Trophoblast cell (in vitro differentiated cells and primary cell): ENCODE measurements at places on chromosomes 12 and 14.
A peak's percentile ranks its signal among the peaks of the same experiment; 100 is the strongest.

GRCh38 chr14:75306927-75307699 lies 28.5 kb downstream of the FOS start:
- no peaks in the 10 kb centered on the region for H3K27me3 ChIP-seq
- no peak overlapping the region for H3K4me3 ChIP-seq
- DNase-seq, result peak; percentile 58
- peaks cover 8% of the 10 kb centered on the region for H3K4me1 ChIP-seq
- H3K27ac ChIP-seq, result no peak overlapping the region

DNA sequence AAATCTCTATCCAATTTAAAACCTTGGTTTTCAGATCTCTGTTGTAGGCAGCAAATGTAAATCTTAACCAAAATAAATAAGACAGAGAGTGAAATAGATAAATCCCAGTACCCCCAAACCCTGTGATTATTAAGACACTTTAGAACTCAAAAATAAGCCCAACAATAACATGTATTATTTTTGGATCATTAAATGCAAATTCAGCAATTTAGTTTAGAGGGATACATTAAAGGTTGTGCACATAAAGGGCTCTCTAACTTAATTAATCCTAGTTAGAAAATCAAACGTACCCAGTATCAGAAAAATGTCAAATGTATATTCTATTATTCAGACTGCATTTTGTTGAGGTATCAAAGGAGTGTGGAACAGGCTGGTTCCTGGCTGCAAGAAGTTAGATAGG lies 416.8 kb downstream of the SLC16A7 start:
- H3K27me3 ChIP-seq, result no peaks in the 10 kb centered on the region
- no peak overlapping the region for H3K4me3 ChIP-seq
- no peak overlapping the region for H3K27ac ChIP-seq
- no peaks in the 10 kb centered on the region for H3K36me3 ChIP-seq

- no peak overlapping the region for H3K4me3 ChIP-seq
- peaks cover 5% of the 10 kb centered on the region for H3K4me1 ChIP-seq
- no peak for DNase-seq
- H3K36me3 ChIP-seq, result peaks cover 9% of the 10 kb centered on the region
Observed at GRCh38 chr12:132505105-132505851, 15.3 kb downstream of the FBRSL1 start.

- H3K27ac ChIP-seq, result no peak overlapping the region
- H3K4me3 ChIP-seq, result no peak overlapping the region
- H3K4me1 ChIP-seq, result peaks cover 36% of the 10 kb centered on the region
- H3K27me3 ChIP-seq, result no peaks in the 10 kb centered on the region
Observed at GRCh38 chr14:68658029-68658509, 134.8 kb downstream of the ZFP36L1 start.

- H3K4me3 ChIP-seq, result no peak overlapping the region
- DNase-seq, result peak; percentile 25
- no peaks in the 10 kb centered on the region for H3K36me3 ChIP-seq
- no peaks in the 10 kb centered on the region for H3K27me3 ChIP-seq
Observed at GRCh38 chr12:67710582-67710981, 62.0 kb downstream of the DYRK2 start.

DNA sequence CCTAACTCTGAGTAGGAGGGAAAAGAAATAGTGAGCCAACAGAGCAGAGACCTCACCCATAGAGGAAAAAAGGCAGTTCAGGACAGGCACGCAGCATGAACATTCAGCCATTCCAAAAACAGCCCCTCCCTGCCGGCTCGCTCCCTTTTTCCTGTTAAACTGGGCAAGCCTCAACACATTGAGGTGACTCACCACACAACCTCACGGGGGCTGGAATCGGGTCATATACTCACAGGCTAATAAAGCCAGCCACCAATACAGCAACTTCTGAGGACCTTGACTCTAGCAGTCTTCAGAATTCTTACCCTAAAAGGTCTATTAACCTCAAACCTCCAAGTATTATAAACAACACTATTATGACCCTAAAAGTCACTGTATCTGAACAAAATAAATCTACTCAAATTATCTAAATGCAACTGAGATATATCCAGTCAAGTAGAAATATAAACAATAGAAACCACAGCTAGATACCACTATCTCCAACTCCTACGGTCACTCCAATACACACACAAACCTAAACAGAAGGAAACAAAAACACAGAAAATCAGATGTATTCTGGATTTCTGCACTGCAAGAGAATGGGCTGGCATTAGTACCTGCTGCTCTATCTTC lies 6.3 kb downstream of the YBX3 start:
- peaks cover 8% of the 10 kb centered on the region for H3K36me3 ChIP-seq
- DNase-seq, result peak; percentile 87
- H3K4me3 ChIP-seq, result no peak overlapping the region
- H3K27me3 ChIP-seq, result no peaks in the 10 kb centered on the region
- peaks cover 13% of the 10 kb centered on the region for H3K4me1 ChIP-seq

- peak overlapping the region; percentile 70 for H3K4me3 ChIP-seq
- no peaks in the 10 kb centered on the region for H3K36me3 ChIP-seq
- peaks cover 4% of the 10 kb centered on the region for H3K4me1 ChIP-seq
Observed at GRCh38 chr12:48183876-48184548, 568 bp downstream of the CCDC184 start.

DNA sequence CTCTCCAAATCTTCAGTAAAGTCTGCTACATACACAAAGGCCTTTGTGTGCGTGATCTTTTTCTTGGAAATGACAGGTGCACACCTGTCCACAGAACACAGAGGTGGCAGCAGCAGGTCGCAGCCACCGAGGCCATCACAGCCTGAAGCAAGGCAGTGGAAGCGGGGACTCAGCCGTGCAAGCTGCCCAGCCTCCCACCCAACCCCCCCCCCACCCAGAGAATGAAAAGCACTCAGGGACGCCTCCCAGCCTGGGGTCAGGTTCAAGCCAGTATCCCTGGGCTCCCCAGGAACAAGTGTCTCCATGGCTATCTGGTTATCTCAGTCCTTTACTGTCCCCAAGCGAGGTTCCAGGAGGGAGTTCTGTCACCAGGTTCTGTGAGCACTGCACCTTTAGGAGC lies 31.2 kb upstream of the TSPAN9 start:
- H3K36me3 ChIP-seq, result no peaks in the 10 kb centered on the region
- DNase-seq, result no peak
- no peak overlapping the region for H3K4me3 ChIP-seq
- H3K27ac ChIP-seq, result no peak overlapping the region
- H3K4me1 ChIP-seq, result no peaks in the 10 kb centered on the region

- no peaks in the 10 kb centered on the region for H3K4me1 ChIP-seq
- no peak for DNase-seq
- H3K4me3 ChIP-seq, result no peak overlapping the region
- H3K27me3 ChIP-seq, result no peaks in the 10 kb centered on the region
Observed at GRCh38 chr14:23041729-23042128, 283 bp upstream of the PSMB11 start.

DNA sequence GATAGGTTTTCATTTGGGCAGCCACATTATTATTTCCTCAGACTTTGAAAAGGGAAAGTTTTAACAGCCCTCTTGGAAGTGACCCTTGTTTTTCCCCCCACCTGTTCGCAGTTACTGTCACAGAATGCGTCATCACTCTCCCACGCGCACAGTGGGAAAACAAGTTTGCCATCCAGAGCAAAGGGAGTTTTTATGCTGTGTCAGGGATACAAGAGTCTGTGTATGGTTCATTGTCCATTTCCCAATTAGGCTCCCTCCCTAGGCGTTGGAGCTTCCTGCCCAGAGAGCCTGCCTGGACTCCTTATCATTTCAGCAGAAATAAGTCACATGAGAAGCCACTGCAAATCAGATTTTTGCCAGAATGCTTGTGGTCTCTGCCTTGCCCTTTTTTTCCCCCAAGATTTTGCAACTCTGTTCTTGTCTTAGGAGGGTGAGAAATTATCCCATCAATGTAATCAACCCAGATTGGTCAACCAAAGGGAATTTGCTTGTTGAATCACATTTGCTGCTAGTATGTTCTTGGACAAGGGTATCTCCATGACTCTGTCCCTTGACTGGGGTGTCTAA lies 104.1 kb downstream of the IGF1 start:
- no peak overlapping the region for H3K27ac ChIP-seq
- no peaks in the 10 kb centered on the region for H3K36me3 ChIP-seq
- no peak overlapping the region for H3K4me3 ChIP-seq
- H3K4me1 ChIP-seq, result no peaks in the 10 kb centered on the region

DNA sequence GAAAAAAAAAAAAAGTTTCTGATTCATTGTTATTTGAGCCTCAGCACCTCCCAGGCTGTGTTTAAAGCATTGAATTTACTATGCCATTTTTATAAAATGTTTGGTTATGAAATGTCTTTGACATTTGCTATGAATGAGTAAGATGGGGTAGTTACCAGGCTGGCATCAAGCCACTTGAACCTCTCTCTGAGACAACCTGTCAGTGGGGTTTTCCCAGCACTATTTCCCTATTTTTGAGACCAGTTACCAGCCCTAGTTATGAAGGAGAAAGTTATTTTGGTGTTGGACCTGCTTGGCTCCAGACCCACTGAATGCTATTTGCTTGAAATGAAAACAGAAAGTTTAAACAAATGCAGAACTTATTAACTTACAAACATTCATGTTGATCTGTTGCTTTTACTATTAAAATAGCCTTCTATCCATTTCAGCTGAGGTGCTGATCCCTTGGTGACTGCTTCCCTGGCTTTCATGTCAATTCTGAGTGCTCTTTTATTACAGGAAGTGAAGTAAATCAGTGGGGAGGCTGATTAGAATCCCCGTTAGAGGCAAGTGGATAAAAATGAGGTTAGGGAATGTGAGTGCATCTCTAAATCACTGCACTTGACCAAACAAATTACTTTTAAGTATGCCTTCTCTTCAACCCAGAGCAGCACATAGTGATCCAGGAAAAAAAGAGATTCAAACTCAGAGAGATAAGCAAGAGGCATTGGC lies 37.8 kb downstream of the LLPH start:
- no peak overlapping the region for H3K27ac ChIP-seq
- no peak overlapping the region for H3K4me3 ChIP-seq
- no peaks in the 10 kb centered on the region for H3K36me3 ChIP-seq
- no peaks in the 10 kb centered on the region for H3K27me3 ChIP-seq
- peak; percentile 3 for DNase-seq
- no peaks in the 10 kb centered on the region for H3K4me1 ChIP-seq

DNA sequence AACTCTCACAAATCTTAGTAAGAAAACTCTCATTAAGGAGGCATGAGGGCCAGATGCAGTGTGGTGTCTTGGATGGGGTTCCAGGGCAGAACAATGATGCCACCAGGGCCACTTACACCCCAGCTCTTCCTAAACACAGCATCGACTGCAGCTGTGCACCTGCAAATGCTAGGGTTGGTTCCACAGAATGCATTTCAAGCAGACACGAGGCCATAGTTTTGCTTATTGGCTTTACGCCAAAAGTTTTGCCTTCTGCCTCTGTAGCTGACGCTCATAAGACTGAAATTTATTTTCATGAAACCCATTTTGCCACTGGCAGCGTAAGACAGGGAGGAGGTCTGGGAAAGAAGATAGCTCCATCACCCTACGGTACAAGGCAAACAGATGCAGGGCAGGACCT lies 179.0 kb downstream of the RIMBP2 start:
- no peaks in the 10 kb centered on the region for H3K27me3 ChIP-seq
- H3K4me1 ChIP-seq, result no peaks in the 10 kb centered on the region
- DNase-seq, result no peak
- H3K4me3 ChIP-seq, result no peak overlapping the region
- no peaks in the 10 kb centered on the region for H3K36me3 ChIP-seq

GRCh38 chr12:14948672-14949071 lies 10.3 kb upstream of the ERP27 start:
- H3K4me3 ChIP-seq, result no peak overlapping the region
- DNase-seq, result no peak
- peaks cover 11% of the 10 kb centered on the region for H3K4me1 ChIP-seq
- H3K27ac ChIP-seq, result peak overlapping the region; percentile 94
- peaks cover 1% of the 10 kb centered on the region for H3K36me3 ChIP-seq

GRCh38 chr12:95739561-95740313 lies 50.8 kb downstream of the NTN4 start:
- no peak for DNase-seq
- no peaks in the 10 kb centered on the region for H3K27me3 ChIP-seq
- no peak overlapping the region for H3K4me3 ChIP-seq
- H3K27ac ChIP-seq, result no peak overlapping the region
- no peaks in the 10 kb centered on the region for H3K36me3 ChIP-seq

GRCh38 chr12:112473056-112473455 lies 54.3 kb downstream of the PTPN11 start:
- H3K27ac ChIP-seq, result no peak overlapping the region
- H3K4me1 ChIP-seq, result no peaks in the 10 kb centered on the region
- H3K27me3 ChIP-seq, result no peaks in the 10 kb centered on the region
- no peak overlapping the region for H3K4me3 ChIP-seq
- peaks cover 39% of the 10 kb centered on the region for H3K36me3 ChIP-seq

GRCh38 chr14:89521988-89522387 lies 105.0 kb upstream of the FOXN3 start:
- H3K27ac ChIP-seq, result no peak overlapping the region
- peaks cover 2% of the 10 kb centered on the region for H3K4me1 ChIP-seq
- DNase-seq, result no peak
- no peak overlapping the region for H3K4me3 ChIP-seq

GRCh38 chr12:31337952-31338351 lies 12.0 kb upstream of the SINHCAF start:
- no peak for DNase-seq
- H3K4me1 ChIP-seq, result peaks cover 10% of the 10 kb centered on the region
- H3K27ac ChIP-seq, result no peak overlapping the region
- H3K4me3 ChIP-seq, result no peak overlapping the region

GRCh38 chr12:26654623-26655022 lies 178.4 kb downstream of the ITPR2 start:
- no peaks in the 10 kb centered on the region for H3K27me3 ChIP-seq
- peaks cover 5% of the 10 kb centered on the region for H3K36me3 ChIP-seq
- H3K4me1 ChIP-seq, result no peaks in the 10 kb centered on the region
- no peak for DNase-seq
- no peak overlapping the region for H3K27ac ChIP-seq

GRCh38 chr12:1436015-1436414 lies 158.4 kb downstream of the FBXL14 start:
- H3K27me3 ChIP-seq, result no peaks in the 10 kb centered on the region
- H3K27ac ChIP-seq, result no peak overlapping the region
- no peaks in the 10 kb centered on the region for H3K36me3 ChIP-seq
- no peaks in the 10 kb centered on the region for H3K4me1 ChIP-seq
- H3K4me3 ChIP-seq, result no peak overlapping the region

GRCh38 chr12:47267571-47267970 lies 187.8 kb upstream of the AMIGO2 start:
- H3K4me1 ChIP-seq, result peaks cover 3% of the 10 kb centered on the region
- no peaks in the 10 kb centered on the region for H3K27me3 ChIP-seq
- no peak overlapping the region for H3K4me3 ChIP-seq
- no peak overlapping the region for H3K27ac ChIP-seq

GRCh38 chr14:50928002-50928635 lies 16.2 kb downstream of the PYGL start:
- no peaks in the 10 kb centered on the region for H3K4me1 ChIP-seq
- no peak overlapping the region for H3K4me3 ChIP-seq
- H3K27ac ChIP-seq, result no peak overlapping the region
- peak; percentile 65 for DNase-seq
- no peaks in the 10 kb centered on the region for H3K36me3 ChIP-seq

- H3K27me3 ChIP-seq, result no peaks in the 10 kb centered on the region
- H3K36me3 ChIP-seq, result no peaks in the 10 kb centered on the region
- no peaks in the 10 kb centered on the region for H3K4me1 ChIP-seq
- DNase-seq, result no peak
- no peak overlapping the region for H3K27ac ChIP-seq
Observed at GRCh38 chr12:1252758-1253157, 261.7 kb downstream of the ERC1 start.
